ENCODE measurements at places on chromosomes 7 and 10.

GRCh38 chr10:61990761-61991135 lies 89.2 kb downstream of the ARID5B start:
- no peak for DNase-seq

DNA sequence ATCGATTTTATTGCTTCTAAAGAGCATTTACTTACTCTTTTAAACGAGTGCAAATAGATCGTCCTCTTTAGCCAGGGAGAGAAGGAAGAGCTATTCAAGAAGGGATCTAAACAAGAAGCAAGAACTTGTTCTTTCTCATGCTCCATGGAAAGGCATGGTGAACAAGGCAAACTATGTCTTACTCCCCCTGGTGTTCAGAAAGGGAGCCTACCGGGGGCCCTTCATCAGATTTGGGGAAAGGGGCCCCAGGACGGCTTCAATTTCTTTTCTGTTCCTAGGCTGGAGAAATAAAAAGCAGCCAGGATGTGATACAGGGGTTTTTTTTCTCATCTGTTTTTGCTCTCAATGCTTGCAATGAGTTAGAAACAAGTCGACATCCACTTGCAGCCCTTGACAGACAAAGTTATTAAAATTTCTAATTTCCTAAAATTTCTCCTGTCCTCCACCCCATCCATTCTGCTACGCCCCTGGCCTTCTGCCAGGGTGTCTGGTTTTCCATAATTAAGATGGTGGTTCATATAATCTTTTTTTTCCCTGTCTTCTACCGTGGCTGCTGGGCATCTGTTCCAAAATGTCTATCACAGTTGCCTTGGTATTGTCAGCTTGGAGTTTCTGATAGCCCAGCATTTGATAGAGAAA lies 214.4 kb downstream of the CREB5 start:
- DNase-seq, result peak; percentile 23

- no peak for DNase-seq
Observed at GRCh38 chr7:97422046-97422445, 304.5 kb downstream of the SDHAF3 start.

DNA sequence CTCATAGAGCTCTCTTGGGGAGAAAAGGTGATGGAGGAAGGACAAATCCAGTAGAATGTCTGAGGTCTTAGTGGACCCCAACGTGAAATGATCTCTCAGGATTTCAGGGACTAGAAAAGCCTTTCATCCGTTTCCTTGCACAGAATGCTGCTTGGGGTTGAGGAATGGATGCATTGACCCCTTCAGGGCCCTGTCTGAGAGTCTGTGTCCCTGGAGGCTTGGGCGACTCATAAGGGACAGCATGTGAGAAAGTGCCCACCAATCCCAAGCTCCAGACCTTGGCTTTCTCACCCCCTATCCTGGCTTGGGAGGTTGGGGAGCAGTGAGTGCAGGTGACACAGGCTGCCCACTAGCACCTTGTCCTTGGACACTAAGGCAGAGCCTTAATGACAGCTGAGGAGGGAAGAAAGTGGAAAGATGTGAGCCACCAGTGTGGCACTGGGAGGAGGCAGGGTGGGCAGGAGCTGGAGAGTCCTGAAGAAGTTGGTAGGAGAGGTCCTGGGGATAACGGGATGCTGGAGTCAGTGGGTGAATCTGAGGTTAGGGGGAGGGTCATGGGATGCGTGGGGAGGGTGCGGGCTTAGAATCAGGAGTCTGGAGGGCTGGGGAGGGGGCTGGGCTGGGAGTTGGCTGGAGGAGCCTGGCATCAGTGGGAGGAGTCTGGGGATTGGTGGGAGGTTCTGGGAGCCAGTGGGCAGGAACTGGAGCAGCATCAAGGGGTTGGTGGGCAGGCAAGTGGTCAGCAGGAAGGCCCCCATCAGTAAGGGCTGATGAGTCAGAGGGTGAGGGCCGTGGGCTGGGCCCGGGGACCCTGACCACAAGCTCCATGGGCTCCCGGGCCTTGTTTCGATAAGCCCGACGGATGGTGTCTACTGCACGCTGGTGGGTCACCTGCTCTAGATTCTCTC lies 8.6 kb downstream of the LZTS2 start:
- no peak for DNase-seq

DNA sequence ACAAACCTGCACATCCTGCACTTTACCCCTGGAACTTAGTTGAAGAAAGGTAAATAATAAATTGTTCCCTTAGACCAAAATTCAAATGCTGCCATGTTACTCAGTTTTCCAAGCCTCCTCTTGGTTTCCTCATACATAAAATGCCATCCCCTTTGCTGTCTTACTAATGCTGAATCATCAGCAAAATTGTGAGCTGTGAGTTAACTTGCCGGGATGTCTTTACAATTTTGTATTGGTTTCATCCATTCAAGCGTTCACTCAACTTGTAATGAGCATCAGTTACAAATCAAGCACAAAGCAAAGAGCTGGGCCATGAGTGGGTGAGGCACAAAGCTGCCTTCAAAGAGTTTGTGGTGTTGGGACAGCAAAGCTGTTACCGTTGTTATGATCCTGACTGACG lies 395.8 kb upstream of the ZMIZ1 start:
- DNase-seq, result no peak

- no peak for DNase-seq
Observed at GRCh38 chr7:91287371-91288084, 23.3 kb downstream of the FZD1 start.

DNA sequence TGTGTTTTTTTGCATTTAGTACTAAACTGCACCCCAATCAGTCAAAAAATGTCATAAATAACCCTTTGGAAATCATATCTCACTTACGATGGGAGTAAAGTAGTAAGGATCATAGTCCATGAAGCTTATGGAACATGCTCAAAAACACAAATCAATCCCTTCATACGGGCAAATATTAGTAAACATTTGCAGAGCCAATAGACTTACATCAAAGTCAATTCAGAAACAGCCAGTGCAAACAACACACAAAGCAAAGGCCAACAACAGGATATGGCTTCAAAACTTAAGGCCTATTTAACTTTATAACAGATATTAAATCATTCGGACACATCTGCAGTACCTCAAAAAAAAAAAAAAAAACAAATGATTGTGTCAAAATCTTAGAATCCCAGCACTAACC lies 32.1 kb downstream of the SGCE start:
- DNase-seq, result no peak

GRCh38 chr10:110310741-110311140 lies 6.0 kb upstream of the SMNDC1 start:
- no peak for DNase-seq

GRCh38 chr10:30039988-30040387 lies 19.4 kb downstream of the JCAD start:
- no peak for DNase-seq

- no peak for DNase-seq
Observed at GRCh38 chr7:55081472-55082227, 62.8 kb downstream of the EGFR start.

GRCh38 chr10:88245974-88246511 lies 337.1 kb downstream of the RNLS start:
- no peak for DNase-seq

GRCh38 chr7:45253368-45253767 lies 95.8 kb downstream of the RAMP3 start:
- no peak for DNase-seq

DNA sequence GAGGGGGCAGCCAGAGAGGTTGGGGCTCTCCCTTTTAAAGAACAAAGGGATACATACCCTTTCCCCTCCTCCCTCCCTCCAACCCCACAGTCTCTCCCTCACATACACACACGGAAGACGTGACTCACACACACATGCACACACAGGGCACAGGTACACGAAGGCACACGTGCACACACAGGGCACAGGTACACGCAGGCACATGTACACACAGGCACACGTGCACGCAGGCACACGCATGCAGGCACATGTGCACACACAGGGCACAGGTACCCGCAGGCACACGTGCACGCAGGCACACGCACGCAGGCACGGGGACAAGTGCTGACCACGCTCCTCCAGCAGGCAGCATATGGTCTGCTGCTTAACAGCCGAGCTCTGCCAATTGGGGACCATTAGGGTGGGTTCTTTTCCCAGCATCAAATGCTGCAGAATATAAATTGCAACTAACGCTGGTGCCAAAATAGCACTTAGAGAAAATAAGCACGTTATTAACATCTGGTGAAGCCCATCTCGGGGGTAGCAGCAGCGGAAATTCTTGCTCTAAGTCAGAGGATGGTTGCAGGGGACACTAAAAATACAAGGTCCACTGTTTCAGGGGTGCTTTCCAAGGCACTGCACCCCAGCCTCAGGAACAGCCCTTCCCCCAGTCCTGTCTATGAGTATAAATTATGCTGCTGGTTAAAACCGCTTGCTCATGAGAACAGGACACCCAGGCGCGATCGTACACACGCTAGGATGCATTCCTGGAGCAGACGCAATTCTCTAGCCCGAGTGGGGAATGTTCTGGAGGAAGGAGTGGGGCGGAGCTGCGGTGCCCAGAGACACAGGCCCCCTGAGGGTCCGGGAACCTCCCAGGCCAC lies 55.2 kb upstream of the TNRC18 start:
- DNase-seq, result no peak

GRCh38 chr7:97078023-97078969 lies 39.2 kb upstream of the SDHAF3 start:
- DNase-seq, result no peak

DNA sequence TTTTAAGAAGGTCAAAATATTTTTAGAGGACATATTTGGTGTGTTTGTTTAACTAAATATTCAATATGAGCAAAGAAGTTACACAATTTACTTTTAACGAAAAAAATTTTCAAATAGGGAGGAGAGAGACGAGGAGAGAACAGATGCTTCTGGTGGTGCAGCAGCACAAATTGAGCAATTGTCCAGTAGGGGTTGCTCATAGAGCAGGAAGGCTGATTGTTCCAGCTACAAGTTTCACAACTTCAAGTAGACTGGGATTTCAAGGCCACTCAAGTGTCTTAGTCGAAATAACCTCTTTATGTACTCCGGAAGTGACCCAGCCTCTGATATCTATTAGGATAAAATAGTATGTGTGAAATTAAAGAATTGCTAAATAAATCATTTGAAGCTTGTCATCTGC lies 197.9 kb downstream of the HDAC9 start:
- no peak for DNase-seq

DNA sequence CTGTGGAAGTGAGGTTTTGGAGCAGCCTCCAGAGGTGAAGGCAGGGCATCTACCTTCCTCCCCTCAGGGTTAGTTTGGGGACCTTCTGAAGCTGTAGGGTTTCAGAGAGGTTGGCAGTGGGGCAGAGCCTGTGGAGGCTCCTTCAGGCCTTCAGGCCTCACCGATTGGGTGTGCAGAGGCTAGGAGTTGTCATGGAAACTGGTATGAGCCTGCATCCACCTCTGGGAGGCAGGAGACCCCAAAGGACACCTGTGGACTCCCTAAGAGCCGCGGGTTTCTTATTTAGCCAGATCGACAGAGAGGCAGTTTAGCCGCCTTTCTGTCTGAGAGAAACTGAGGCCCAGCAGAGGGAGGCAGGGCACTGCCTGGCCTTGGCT lies 2.0 kb downstream of the LZTS2 start:
- DNase-seq, result no peak

DNA sequence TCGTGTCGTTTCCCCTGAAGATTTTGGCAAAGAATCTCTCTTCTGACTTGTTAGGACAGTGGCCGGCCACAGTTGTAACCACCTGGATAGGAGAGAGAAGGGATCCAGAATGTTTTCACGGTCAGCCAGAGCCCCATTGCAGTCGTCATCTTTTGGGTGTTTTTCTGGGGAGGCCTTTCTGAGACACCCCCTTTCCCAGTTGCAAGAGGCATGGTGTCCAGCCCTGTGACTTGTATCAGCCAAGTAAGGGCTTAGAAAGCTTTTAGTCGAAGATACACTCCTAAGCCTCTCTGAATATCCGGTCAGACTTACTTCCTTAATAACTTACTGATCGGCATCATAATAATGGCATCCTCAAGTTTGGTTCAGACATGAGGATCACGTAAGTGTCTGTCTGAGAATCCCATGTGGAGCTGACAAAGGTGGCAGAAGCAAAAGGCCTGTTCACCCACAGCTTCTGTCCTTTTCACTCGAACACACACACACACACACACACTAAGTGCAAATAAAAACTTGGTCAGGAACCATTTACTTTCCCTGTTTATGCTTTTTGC lies 435.7 kb upstream of the GALNT17 start:
- DNase-seq, result no peak

DNA sequence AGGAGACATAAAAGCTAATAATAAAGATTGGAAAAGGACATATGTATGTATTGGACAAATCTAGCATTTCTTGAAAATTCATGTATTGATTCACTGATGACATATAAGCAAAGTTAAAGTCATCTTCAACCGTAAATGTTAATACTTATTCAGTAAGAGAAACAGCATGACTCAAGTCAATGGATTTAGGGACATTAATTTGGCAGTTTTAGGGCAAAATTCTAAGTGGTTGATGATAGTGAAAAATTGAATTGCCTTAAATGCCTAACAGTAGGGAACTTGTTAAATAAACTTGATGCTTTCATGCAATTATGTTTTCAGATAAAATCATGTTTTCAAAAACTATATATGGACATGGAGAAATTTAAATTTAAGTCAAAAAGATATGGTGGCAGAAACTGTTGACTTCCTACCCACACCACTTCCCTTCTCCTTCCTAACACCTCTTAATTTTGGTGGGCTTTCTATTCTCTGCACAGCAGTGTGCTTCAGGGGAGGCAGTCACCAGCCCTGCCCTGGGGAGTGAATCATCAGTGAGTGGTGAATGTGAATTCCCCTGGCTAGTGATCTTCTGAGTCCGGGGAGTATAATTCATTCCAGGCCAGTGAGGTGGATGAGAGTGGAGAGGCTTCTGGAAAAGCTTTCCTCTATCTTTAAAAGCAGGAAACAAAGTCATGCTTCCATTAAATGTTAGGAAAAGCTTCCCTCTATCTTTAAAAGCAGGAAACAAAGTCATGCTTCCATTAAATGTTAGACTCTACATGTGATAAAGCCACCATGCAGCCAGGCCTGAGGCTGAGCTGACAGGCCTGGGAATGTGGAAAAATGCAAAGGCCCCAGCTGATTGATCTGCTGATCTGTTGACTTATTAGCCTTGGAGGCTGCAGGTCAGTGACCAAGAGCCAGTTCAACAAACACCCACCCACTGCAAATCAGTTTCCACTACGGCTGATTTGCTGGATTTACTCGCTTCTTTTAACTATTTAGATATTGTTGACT lies 25.2 kb upstream of the ITGB1 start:
- DNase-seq, result no peak

DNA sequence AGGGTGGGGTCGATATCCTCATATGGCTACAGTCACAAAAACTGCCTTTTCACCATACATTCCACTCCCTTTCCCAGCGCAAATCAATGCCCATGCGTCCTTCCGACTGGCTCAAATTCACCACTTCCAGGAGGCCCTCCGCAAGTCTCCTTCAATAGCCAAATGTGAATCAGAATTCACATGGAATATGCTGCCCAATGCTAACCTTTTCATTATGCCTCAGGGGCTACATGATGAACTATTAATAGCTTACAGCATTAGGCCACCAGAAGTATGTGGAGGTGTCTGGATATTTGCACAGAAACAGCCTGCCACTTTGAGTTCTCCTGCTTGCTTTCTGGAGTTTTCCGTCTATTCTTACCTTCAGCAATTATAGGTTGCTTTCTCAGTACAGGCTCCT lies 27.7 kb downstream of the RGS10 start:
- no peak for DNase-seq

DNA sequence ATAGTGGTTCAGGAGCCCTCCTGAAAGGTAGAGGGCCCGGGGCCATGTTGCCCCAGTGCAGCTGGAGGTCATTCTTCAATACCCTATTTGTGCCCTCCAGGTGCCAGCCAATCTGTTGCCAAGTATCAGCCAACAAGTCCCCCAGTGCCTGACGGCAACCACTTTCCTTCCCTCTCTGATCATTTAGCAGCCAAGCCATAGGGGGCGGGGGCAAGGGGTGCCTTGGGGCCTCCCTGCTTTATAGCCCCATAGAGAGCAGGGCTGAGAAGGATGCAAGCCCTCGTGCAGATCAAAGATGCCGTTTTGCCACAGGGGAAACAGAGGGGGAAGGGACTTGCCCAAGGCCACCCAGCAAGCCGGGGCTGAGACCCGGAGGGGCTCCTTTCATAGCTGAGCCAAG lies 149.0 kb upstream of the CHST15 start:
- DNase-seq, result no peak

All from stimulated activated CD4-positive, alpha-beta T cell treated with anti-CD3 and anti-CD28 coated beads, Interleukin-2, amount 100 ng/mL, for 24 hours (primary cell).